ENCODE measurements at places on chromosomes 4 and X. TPM values are rescaled to one million over a fixed set of nuclear protein-coding genes. Genes with fewer than 3 reads are reported as not detected.

- DNase-seq, result no peak
Measured at GRCh38 chrX:69543572-69543971, 39.4 kb downstream of the NALF2 start.

GRCh38 chr4:81913427-81913879, 441.7 kb upstream of the RASGEF1B start:
- DNase-seq, result peak; percentile 51

- no peak for DNase-seq
Measured at GRCh38 chr4:24537025-24537424, 47.3 kb downstream of the DHX15 start.

DNA sequence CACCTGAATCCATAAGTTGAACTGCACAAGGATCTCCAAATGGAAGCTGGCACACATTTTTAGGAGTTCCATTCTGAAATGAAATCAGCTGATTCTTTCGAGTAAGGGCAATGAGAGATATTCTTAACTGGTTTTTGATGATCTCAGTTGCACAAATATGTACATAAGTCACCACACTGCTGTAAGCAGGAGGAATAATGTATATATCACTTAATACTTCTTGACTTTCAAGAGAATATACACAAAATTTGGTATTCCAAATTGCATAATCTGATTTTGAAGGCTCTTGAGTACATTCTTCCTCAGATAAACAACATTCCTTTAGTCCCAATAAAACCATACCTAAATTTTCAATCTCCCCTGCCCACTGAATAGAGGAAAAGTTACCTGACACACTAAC, 8.2 kb downstream of the FANCB start:
- no peak for DNase-seq

GRCh38 chr4:5470318-5471198, 237.8 kb downstream of the EVC2 start:
- no peak for DNase-seq

GRCh38 chrX:124720532-124720931, 374.2 kb downstream of the SH2D1A start:
- no peak for DNase-seq

DNA sequence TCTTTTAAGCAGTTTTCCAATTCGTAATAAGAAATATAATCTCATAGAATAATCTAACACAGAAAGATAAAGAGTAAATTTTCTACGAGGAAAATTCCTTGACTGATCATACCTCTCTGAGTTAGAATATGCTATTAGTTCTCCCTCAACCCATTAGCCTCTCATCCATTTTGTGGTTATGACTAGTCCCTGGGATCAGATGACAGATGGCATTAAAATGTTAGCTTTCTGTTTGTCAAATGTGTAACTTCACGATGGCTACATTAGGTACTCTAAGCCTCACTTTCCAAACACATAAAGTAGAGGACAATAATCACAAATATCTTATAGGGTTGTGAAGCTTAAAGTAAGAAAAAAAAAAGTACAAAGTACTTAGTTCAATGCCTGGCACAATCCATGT, 112.2 kb downstream of the ZAR1 start:
- no peak for DNase-seq

DNA sequence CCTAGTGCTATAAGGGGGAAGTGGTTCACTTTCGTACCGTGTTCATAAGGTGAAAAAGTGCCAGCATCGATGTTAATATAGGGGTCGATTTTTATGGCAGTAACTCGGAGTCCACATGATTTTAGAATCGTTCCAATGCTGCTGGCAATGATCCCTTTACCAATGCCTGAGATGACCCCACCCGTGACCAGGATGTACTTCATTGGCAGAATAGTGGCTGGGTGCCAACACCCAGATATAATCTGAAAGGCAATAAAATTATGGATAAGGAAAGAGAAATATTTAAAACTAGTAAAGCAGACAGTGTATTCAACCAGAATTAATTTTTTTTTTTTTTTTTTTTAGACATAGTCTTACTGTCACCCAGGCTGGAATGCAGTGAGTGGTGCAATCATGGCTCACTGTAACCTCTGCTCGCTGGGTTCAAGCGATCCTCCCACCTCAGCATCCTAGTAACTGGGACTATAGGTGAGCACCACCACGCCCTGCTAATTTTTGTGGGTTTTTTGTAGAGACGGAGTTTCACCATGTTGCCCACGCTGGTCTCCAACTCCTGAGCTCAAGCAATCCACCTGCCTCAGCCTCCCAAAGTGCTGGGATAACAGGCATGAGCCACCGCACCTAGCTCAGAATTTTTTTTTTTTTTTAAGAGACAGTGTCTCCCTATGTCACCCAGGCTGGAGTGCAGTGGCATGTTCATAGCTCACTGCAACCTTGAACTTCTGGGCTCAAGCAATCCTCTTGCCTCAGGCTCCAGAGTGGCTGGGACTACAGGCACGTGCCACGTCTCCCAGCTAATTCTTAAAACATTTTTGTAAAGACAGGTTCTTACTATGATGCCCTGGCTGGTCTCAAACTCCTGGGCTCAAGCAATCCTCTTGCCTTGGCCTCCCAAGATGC, 9.5 kb downstream of the CTPS2 start:
- DNase-seq, result no peak

DNA sequence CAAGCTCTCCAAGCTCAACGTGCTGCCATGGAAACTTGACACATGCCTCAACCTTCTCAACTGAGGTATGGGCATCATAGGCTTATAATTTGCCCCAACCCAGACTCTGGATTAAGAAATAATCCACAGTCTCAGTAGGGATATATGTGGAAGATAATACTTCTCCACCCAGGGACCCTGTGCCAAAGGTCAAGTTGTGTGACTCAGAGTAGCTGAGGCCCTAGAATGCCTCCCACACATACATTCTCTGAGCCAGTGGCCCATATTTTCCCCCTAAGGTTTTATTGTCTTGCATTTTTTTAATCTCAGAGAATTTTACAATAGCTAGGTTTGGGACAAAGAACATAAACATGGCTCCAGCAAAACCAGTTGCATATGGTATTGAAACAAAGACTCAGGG, 283.1 kb downstream of the IDS start:
- DNase-seq, result no peak

GRCh38 chr4:183828125-183828524, 77.0 kb upstream of the STOX2 start:
- DNase-seq, result no peak

- no peak for DNase-seq
Measured at GRCh38 chr4:145709336-145709735, 29.4 kb downstream of the C4orf51 start.

DNA sequence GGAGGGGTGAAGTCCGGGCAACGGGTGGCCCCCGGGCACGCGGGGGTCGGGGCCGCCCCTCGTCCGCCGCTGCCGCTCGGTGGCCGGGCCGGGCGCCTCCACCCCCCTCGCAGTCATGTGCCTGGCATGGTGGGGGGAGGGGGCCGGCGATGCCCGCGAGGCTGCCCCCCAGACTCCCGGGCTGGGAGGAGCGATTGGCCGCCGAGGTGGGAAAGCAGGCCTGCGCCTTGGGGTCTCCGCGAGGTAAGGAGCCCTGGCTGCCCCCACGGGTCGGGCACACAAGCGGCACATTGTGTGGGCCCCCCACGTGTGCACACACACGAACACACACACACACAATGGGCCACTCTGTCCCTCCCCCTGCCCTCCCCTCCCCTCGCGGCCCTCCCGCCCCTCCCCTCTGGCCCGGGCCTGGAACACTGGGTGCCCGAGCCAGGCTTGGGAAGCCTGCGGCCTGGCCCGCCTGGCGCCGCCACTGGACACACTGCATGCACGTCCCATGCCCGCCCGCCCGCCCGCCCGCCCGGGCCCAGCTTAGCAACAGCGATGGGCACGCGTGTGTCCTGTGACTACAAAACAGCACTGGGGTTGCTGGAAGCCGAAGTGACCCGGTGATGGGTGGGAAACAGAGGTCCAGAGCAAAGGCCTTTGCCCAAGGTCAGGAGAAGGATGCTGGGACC, 1.3 kb downstream of the SLC6A8 start:
- no peak for DNase-seq

DNA sequence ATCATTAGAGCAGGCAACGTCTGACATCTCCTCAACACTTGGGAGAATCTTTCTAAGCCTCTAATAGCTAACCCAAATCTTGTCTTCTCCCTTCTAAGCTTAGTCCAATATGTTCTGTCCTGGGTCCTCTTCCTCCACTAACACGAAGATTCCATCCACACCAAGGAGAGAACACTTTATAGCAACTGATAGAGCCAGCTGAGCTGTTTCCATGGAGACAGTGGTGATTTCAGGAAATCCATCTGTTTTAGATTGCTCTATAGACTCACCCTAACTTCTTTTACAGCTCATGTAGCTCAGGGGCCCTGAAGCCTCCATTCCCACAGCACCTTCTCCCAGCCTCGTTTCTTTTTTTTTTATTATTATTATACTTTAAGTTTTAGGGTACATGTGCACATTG, 37.4 kb downstream of the SCD5 start:
- no peak for DNase-seq

DNA sequence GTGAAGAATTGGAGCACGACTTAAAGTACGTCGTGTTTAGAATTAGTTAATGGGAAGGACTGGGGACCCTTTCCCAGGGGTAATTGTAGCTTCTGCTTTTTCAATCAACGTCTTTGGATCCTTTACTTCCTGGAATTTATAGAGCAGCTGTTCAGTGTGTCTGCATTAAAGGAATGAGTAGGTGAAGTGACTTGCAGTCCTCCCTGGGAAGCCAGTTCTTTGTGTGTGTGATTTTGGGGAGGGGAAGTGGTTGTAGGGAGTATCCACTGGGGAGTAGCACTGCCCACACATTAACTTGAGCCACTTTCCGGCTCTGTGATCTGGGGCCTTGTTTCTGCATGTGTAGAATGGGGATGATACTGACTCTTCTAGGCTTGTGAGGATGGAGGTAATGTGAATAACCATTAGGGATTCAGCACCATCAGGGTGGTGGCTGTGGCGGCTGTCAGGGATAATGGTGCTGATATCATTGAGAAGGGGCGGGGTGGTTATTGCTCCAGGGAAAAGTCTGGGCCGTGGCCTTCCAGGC, 54.7 kb downstream of the TMEM131L start:
- peak; percentile 17 for DNase-seq

- DNase-seq, result no peak
Measured at GRCh38 chrX:78118628-78119027, 14.6 kb downstream of the PGK1 start.

GRCh38 chr4:1777822-1778641, 15.1 kb upstream of the FGFR3 start:
- no peak for DNase-seq

GRCh38 chrX:69503782-69504625, at the start of gene NALF2:
NALF2 (plus strand) TSS chrX:69504326; CDS start chrX:69505283, 957 bp downstream.
- DNase-seq, result peak; percentile 45

DNA sequence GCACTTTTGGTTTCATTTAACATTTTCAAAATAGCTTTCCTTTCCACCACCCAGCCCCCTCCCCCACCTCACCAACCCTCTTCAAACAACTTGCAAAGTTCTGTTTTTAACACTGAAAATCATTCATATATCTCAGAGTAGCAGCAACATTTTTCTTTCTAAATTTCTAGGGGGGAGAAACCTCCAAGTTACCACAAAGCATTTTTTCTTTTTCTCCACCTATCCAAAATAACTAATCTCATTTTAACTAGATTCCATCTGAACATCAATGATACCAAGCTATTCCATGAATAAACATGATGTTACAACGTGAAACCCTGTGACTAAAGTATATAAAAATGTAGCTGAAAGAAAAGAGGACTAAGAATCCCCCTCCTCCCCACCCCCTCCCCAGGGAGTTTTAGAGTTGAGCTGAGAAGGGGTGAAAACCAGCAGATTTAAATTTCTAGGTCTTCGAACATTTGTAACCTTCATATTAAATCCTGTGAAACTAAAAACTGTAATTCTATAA, 5.2 kb downstream of the LDB2 start:
- no peak for DNase-seq

- no peak for DNase-seq
Measured at GRCh38 chr4:55311792-55312488, 34.1 kb upstream of the SRD5A3 start.

Gene ADGRG4
- total RNA-seq, result not detected

Gene TEC
- 2.1 TPM for total RNA-seq

Gene EPGN
- not detected for total RNA-seq

Gene TMEM150C
- 1.2 TPM for total RNA-seq

Gene SPP1
- 11.6 TPM for total RNA-seq

Gene HERC6
- 6.3 TPM for total RNA-seq

Gene ARMCX4
- total RNA-seq, result 4.1 TPM

Gene GUCY1A1
- 2.0 TPM for total RNA-seq

Gene UGT2B15
- 69.8 TPM for total RNA-seq

Gene XPNPEP2
- 11.7 TPM for total RNA-seq

Gene MID1
- total RNA-seq, result 38.3 TPM

Gene MSX1
- 0.53 TPM for total RNA-seq

Gene PRSS12
- total RNA-seq, result 22.4 TPM

Gene PF4V1
- total RNA-seq, result not detected

Gene HS6ST2
- total RNA-seq, result 2.0 TPM

Gene ADRA2C
- 0.61 TPM for total RNA-seq

Gene KLF8
- total RNA-seq, result 2.3 TPM

Gene KCNIP4
- total RNA-seq, result 0.67 TPM

Data from colonic mucosa (tissue), 4 donors.